ENCODE measurements at places on chromosomes 2 and 18.

DNA sequence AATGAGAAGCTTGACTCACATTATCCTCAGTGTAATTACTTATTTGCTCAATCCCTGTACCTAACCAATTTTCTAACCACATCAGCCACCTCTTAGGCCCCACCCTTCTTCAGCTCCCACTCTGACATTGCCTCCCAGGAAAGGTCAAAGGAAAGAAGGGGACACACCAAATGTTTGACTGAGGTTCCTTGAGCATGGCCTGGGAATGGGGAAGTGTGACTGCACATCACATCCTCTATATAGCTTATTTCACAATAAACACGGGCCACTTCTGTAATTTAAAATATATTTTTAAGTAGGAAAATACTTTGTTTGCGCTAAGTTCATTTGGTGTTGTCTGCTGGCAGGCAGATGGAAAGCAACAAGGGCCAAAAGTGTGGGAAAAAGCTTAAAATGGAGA, 3.0 kb upstream of the FIGLA start:
- no peak for DNase-seq

- no peak for DNase-seq
Observed at GRCh38 chr2:118750959-118751565, 96.4 kb downstream of the EN1 start.

DNA sequence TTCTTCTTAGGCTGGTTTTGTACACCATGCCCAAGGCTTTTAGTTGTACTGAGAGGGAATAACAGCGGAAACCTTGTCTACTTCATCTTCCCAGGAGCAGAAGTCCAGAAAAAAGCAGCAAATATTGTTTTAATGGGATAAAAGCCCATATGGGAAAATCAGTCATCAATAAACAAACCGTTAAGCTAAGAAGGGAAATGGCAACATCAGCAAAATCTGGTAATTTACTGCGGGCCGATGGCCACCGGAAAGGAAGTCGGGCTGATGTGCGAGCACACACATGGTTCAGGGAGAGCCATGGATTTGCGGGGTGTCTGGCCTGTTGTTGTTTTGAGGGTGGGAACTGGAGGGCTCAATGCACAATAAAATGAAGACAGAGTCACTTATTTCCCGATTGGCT, 300.7 kb upstream of the RAB6C start:
- no peak for DNase-seq

GRCh38 chr2:12452185-12452584, 264.6 kb upstream of the TRIB2 start:
- DNase-seq: no peak

- DNase-seq: no peak
Observed at GRCh38 chr2:127940641-127941040, 54.9 kb upstream of the AMMECR1L start.

GRCh38 chr18:22639026-22639463, 221.3 kb upstream of the CTAGE1 start:
- no peak for DNase-seq

DNA sequence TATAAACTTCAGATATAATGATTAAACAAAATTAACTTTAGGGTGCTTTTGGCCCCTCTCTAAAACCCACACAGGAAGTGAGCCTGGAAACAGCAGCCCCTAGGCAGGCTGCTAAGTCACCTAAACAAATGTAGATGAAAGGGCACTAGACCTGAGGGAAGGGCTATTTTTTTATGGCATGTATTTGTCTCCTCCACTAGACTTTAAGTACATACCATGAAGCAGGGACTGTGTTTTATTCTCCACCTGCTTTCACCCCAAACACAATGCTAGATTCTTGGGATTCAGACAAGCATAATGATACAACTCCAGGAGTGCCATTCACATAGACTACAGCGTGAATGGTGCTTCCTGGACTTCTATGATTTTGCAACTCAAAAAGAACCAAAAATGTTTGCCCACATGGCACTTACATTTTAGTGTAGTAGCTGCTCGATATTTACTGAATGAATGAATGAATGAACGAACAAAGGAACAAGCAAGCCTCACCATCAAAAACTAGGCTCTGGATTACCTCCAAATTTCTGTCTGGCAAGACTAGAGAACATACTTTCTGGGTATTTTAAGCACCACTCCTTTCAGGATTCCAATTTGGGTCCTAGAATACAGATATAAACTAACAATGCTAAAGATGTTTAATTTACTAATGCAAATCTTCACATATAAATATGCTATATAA, 10.1 kb downstream of the ATAD2B start:
- no peak for DNase-seq

DNA sequence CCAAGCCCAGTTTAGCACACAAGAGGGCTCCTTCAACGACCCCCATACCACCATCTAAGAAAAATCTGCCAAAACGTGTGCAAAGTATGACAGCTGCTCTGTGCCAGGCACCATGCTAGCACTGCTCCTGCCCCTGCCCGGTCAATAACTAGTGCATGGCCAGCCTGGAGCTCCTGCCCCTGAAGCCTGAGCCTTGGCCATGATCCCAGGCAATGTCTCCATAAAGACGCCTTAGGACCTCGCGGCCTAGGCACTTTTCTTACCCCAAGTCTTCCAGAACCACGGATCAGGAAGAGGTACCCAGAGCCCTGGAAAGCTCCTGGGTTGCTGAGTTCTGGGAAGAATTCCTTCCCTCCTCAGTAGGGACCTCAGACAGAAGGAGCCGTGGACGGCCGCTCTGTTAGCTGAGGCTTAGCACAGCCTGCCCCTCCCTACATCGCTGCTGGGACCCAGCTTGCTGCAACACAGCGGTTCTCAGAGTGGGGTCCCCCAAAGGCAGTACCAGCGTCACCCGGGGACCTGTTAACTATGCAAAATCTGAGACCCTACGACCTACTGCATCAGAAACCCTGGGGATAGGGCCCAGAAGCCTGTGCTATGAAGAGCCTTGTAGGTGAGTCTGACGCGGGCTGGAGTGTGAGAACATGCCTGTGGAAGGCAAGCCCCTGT, 117.8 kb upstream of the TWIST2 start:
- DNase-seq: no peak
